Osteoblast (primary cell): ENCODE measurements at places on chromosomes 3 and 15. TPM values are rescaled to one million over a fixed set of nuclear protein-coding genes. Genes with fewer than 3 reads are reported as not detected.

The RTP3 gene
- not detected in 2 replicates for total RNA-seq

The SERPINI2 gene
- total RNA-seq: not detected in 2 replicates

The IQGAP1 gene
- 259 and 273 TPM in 2 replicates for total RNA-seq

The UBAP1L gene
- 2.9 and 3.3 TPM in 2 replicates for total RNA-seq

The FBN1 gene
- 1,453 and 1,556 TPM in 2 replicates for total RNA-seq

The TP63 gene
- 1.8 and 2.4 TPM in 2 replicates for total RNA-seq

The EIF1B gene
- total RNA-seq: 19.2 and 23.0 TPM in 2 replicates

The TMEM207 gene
- not detected in 2 replicates for total RNA-seq

The ARNT2 gene
- total RNA-seq: 26.2 and 30.0 TPM in 2 replicates

The C3orf33 gene
- total RNA-seq: 2.5 and 4.7 TPM in 2 replicates

The FOXB1 gene
- total RNA-seq: not detected in 2 replicates

The ALDH1A2 gene
- 0.88 and 1.1 TPM in 2 replicates for total RNA-seq
